ENCODE measurements at places on chromosomes 5 and 9. TPM values are rescaled to one million over a fixed set of nuclear protein-coding genes. Genes with fewer than 3 reads are reported as not detected.

GRCh38 chr5:174093123-174093522 lies 47.6 kb downstream of the NSG2 start:
- peak; percentile 69 for DNase-seq

DNA sequence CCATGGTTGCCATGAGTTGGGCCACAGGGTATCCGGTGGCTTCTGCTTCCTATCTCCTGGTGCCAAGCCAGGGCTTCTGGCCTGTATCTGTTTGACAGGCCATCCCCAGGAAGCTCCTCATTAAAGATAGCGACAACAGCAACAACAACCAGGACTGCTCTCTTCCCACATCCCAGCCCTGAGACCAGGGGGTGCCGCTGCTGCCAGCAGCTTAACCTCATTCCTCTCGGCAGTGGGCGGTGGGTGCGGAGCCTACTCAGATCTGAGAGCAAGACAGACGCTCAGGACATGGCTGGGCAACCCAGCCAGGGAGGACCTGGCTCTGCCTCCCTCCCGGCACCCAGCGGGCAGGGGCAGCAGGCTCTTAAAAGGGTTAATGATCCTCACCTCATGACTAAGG lies 98.3 kb downstream of the PSD2 start:
- DNase-seq = no peak

- DNase-seq = no peak
Observed at GRCh38 chr5:180874804-180875582, 13.9 kb upstream of the ZFP62 start.

GRCh38 chr5:78050888-78051287 lies 243.6 kb downstream of the AP3B1 start:
- no peak for DNase-seq

MAMDC4 gene
- total RNA-seq = 1.2 TPM
